Stimulated activated CD8-positive, alpha-beta memory T cell treated with anti-CD3 and anti-CD28 coated beads, Interleukin-15, amount 100 ng/mL, for 1 hour (primary cell): ENCODE measurements at places on chromosomes 13 and 19.

GRCh38 chr19:15180451-15181390 lies 20.1 kb downstream of the NOTCH3 start:
- DNase-seq: no peak

DNA sequence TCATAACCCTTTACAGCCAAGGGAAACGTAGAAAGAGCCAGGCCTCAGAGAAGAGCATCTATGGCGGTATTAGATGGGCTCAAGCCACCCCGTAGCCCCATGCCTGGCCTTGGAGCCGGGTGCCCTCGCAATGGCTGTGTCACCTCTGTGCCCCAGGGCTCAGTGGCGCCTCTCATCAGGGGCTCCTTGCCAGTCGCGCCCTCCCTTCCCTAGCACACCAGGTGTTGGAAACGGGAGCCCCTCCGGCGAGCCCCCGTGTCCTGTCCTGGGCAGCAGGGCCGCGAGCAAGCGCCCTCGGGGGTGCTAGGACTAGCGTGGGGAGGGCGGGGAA lies 453 bp downstream of the ZNF256 start:
- DNase-seq: no peak

- DNase-seq: no peak
Measured at GRCh38 chr19:3509566-3509989, 3.5 kb downstream of the FZR1 start.

GRCh38 chr13:50842251-50842989 lies 1.1 kb downstream of the DLEU7 start:
- no peak for DNase-seq

- no peak for DNase-seq
Measured at GRCh38 chr19:58154287-58154678, 3.7 kb upstream of the ZNF329 start.

- peak; percentile 95 for DNase-seq
Measured at GRCh38 chr13:50124536-50125303, 109.5 kb downstream of the KCNRG start.

DNA sequence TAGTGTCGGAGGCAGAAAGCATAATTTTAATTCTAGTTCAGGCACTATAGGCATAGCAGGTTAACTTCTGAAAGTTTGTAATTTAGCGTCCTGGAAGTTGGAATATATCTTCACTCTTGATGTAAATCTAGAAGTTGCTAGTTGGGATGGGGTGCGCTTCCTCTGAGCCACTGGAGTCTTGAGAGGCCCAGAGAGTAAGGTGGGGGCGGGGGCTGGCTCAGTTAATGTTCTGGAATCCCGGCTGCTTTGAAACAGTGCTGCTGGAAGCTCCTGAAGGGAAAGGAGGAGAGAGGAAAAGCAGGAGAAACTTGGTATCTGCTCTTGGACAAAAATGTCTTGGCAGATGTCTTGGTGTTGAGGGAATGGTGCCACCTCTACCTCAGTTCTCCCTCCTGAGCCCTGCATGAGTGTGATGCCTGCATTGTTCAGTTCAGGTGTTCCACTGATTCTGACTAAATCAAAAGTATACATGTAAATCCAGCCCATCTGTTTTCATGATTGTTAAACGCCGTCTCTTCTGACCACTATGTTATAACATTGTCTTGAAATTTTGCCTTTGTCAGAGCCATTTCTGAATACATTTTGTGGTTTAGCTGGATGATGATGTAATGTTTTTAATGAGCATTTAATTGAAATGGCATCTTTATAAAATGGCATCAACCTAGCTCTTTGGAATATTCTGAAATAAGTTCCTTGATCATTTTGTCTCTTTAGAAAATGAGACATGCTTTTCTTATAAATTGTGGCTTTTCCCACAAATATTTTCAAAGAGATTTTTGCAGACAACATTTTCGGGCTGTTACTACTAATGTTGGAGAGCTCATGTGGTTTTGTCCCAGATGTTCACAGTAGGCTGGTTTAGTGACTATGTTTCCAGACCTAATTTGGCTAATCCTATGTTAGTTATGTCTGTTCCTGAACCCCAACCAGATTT lies 202.7 kb downstream of the SHISA2 start:
- no peak for DNase-seq

DNA sequence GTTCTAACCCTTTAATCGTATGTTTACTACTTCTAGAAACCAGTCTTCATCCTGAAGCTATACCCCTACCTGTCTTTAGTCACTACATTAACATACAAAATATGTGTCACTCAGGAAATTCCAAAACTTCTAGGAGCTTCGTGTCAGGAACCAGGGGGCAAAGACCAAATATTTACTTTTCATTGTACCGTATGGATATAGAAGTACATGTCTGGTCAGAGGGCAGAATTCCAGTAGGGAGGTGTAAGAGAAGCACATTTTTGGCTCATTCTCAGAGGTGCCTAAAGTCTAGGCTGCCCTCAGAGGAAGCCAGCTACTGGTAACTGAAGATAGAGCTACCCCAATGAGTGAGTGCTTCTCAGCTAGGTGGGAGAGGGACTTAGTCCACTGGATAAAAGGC lies 320.7 kb downstream of the DIAPH3 start:
- DNase-seq: no peak

DNA sequence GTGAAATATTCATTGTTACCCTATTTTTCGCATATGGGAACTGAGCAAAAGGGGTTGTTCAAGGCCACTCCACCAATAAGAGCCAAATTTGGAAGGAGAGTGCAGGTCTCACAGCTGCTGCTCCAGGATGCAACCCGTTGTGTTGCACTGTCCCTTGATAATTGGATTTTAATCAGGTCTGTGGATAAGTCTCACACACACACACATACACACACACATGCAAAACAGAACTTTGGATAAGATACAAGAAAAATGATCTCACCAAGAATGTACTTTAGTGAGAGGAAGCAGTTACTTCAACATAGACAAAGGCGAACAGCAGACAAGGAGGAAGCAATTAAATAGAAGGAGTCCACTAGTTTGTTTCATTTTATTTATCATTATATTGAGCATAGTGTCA lies 127.3 kb upstream of the EDNRB start:
- DNase-seq: no peak

DNA sequence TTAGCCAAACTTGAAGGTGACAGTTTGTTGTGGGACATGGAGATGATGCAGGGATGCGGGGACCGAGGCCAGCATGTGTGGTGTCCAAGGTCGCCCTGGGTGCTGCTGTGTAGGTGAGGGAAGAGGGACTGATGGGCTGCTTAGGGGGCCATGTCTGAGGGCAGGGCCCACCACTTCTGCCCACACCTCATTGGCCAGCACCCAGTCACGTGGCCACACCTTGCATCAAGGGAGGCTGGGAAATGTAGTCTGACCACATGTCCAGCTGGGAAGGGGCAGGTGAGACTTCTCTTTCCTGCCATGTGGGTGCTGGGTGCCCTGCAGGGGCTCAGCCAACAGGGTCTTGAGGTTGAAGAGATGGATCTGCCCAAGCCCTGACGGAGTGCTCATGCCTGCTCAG lies 88.9 kb downstream of the KDM4B start:
- DNase-seq: no peak
